MV-4-11 (cell line): ENCODE measurements at places on chromosomes 16 and 17.

- peak; percentile 41 for DNase-seq
Observed at GRCh38 chr16:4572715-4573114, 16.6 kb downstream of the C16orf96 start.

DNA sequence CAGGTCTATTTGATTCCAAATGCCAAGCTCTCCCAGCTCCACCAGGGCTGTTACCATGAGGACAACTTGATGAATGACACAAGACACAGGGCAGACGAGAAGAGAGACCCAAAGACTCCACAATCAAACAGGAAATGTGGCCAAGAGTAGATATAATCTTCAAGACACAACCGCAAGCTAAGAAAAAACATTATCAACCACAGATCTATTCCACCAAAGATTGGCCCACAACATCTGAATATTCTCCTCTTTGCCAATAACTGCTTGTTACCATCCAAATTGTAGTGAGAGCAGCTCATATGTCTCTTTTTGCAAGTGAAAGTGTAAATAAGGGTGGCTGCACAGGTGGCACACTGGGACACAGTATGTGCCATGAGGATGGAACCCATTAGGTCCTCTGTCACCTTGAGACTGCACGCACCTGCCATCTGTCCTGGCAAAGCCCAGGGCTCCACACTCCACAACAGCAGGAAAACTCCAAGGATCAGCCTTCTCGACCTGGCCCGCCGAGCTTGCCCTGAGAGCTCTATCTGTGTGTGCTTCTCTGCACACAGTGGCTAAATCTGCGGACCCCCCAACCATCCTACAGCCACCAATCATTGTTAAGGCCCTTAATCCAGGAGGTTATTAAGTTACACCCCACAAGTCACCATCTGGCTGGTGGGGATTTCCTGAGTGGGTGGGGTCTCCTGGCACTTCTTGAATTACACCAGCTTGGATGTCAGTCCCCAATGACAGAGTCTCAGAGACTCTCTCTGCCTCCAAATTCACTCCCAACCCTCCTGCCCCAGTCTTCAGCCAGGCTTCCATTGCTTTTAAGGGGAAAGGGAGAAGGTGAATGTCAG is 50.5 kb downstream of the DYNLRB2 start:
- peak; percentile 86 for DNase-seq

- no peak for DNase-seq
Observed at GRCh38 chr16:72493716-72494415, 321.9 kb upstream of the PMFBP1 start.

DNA sequence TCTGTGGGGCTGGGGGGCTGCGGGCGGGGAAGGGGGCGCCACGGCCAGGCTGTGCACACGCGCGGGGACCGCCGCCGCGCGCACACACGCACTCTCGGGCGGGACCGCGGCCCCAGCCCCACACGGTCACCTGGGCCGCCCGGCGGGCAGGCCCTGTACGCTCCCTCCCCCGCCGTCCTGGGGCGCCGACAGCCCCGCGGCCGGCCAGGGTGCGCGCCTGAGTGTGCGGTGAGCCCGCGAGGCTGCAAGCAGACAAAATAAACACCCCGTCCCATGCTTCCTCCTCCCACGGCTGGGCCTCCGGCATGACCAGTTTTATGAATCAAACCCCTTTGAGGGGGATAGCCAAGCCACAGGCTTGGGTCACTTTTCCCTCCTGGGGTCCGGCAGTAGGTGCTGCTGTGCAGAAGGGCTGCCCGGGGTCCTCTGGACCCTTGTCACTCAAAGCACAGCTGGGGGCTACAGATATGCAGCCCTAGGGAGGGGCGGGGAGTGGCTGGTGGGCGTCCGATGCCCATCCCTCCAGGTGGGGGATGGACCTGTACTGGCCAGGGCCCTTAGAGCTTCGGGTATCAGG is 441 bp downstream of the VASN start:
- peak; percentile 22 for DNase-seq

DNA sequence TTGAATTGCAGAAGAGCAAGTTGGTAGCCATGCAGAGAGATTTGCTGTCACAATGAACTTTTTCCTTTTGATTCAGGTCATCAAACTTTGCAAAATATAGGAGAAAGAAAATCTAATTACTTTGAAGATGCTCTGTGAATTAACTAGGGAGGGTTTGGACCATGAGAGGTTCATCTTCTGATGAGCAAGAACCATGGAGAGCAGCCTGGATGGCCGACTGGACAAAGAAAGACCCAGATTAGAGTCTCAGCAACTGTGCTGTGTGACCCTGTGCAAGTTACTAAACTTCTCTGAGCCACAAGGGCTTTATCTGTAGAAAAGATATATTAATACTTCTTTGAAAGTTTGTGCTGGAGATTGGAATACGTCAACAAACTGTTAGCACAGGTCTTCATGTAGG is 122.6 kb upstream of the ADAMTS18 start:
- DNase-seq: no peak

DNA sequence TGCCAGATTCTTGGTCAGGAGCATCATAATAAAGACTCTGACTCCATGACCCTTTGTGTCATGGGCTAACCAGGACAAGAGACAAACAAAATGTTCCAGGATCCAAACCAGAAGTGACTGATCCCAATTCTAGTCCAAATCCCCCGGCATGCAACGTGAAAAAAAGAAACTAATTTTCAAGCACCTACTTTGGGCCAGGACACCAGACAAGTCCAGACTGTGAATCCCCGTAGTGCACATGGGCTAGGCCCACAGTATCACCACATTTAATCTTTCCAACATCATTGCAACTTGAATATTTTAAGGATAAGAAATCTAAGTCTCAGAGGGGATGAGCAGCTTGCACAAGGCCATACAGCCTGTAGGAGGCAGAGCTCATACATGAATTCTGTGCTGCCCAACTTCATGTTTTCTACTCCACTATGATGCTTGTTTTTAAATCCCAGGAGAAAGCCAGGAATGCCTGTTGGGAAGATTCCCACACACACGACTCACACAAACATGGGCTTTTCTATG is 365.7 kb downstream of the NPIPA8 start:
- DNase-seq: no peak

DNA sequence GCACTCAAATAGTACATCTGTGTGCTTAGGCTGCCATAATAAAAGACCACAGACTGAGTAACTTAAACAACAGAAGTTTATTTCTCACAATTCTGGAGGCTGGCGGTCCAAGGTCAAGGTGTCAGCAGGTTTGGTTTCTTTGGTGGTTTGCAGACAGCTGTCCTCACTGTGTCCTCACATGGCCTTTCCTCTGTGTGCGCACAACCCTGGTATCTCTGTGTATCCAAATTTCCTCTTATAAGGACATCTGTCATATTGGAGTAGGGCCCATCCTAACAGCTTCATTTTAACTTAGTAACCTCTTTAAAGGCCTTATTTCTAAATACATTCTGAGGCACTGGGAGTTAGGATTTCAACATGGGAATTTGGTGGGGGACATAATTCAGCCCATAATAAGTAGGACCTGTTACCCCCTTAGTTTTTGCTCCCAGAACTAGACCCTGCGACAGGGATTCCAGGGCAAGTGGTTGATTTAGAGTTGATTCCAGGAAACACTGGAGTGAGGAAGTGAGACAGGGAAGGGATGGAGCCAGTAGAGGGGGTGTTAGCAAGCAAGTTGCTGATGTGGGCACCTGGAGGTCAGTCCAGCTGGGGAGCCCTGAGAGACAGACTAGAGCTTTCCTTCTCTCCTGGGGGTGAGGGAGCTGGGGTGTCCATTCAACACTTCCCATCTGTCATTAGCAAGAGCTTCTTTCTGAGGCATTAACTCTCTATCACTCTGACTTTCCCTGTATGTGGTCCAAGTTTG is 10.9 kb upstream of the ALKBH5 start:
- DNase-seq: no peak

- DNase-seq: no peak
Observed at GRCh38 chr17:27481327-27481726, 25.1 kb downstream of the KSR1 start.

DNA sequence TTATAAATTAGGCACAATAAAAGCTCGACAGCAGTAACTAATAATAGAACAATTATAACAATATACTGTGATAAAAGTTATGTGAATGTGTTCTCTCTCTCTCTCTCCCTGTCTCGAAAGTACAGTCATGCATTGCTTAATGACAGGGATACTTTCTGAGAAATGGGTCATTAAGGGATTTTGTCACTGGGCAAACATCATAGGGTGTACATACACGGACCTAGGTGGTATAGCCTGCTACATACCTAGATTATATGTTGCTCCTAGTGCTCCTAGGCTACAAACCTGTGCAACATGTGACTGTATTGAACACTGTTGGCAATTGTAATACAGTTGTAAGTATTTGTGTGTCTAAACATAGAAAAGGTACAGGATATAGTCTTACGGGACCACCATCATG is 6.9 kb downstream of the ZNRF1 start:
- no peak for DNase-seq

- DNase-seq: no peak
Observed at GRCh38 chr17:7413346-7413985, 5.8 kb downstream of the NLGN2 start.

DNA sequence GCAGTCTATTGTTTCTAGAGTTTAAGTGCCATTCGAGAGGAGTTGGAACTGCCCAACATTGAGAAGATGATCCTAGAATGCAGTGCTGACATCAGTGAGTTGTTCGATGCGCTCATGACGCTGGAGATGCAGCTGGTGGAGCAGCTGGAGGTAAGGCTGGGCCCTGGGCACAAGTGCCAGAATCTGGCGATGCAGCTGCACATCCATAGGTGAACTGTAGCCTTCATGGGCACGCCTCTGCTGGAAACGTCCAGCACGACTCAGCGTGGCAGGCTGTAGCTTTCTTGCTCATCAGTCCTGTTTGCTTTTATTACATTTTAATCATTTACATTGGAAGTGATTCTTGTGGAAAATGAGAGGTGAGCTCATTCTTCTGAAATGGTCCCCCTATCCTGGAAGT is 31.7 kb downstream of the DRC3 start:
- DNase-seq: no peak

GRCh38 chr16:3946604-3947180 is 66.2 kb upstream of the CREBBP start:
- DNase-seq: no peak

GRCh38 chr17:32283745-32284201 is 18.1 kb downstream of the RHBDL3 start:
- no peak for DNase-seq

- peak; percentile 27 for DNase-seq
Observed at GRCh38 chr16:9258423-9259051, 167.1 kb downstream of the HAPSTR1 start.

DNA sequence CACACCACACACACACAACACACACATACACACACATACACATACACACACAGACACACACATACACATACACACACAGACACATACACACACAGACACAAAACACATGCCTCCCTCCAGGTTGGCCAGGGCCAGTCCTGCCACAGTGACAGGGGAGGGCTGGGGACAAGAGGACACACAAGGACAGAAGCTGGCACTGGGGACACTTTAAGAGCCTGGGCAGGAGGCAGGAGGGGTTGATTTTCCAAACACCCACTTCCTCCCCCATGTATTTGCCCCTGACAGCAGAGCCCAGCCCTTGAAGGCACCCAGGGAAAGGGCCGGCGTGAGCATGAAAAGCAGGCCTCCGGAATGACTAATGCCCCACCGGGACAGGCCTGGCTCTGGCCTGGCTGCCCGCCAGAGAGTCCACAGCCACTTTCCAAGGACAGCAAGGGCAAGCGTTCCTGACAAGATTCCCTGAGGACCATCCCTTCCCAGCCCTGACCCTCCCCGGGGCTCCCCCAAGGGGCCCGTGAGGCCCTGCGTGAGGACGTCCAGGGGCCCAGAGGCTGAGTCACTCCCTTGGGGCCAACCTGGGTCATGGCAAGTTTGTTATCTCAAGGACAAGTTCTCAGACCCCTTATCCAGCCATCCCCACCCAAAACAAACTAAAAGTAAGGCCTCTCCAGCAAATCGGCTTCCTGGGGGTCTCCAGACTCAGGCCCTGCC is 235.6 kb downstream of the ZNF423 start:
- DNase-seq: no peak

GRCh38 chr16:396199-396598 is 800 bp upstream of the NME4 start:
- DNase-seq: no peak
